ENCODE measurements at places on chromosomes 5 and 9. TPM values are rescaled to one million over a fixed set of nuclear protein-coding genes. Genes with fewer than 3 reads are reported as not detected.

DNA sequence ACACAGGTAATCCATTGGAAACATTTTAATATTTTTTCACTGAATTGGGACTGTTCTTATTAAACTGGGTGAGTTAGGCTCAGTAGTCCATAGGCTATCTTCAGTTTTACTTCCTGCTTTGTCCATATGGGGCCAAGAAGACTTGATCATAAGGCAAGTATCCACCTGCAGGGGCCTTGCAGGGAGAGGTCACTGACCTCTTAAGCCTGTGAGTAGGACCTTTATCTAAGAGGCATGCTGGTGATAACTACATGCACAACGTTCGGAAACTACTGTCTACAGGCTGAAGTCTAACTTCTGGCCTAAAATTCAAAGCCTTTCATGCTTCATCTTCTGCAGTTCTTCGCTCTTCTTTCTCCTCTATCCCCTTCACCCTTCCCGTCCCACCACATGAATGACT is 60.1 kb upstream of the GRHPR start:
- H3K27ac ChIP-seq, result no peak overlapping the region
- no peak for DNase-seq
- H3K36me3 ChIP-seq, result no peaks in the 10 kb centered on the region

DNA sequence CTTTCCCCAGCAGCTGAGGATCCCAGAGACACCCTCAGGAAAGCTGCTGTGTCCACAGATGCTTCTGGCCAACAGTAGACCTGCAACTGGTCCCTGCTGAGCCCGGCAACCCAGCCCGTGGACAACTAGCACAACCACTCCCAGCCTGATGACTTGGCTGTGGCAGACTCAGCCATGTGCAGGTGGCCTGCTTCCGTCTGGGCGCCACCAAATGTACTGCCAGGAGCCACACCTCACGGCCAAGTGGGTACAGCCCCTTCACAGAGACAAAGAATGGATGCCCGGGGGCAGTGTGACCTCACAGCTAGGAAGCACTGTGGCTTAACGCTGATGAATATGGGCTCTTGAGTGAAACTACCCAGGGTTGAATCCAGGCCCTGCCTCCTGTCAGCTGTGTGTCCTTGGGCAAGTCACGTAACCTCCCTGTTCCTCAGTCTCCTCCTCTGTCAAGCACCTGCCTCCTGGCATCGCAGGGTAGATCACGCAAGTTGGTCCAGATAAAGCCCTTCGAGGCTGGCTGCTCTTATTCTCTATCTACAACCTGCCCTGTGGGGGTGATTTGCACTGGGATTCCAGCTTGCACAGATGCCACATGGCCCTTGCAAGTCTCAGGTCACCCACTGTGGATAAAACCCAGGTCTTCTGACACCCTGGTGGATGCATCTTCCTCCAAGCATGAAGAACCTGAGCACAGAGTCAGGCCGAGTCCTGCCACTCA is 225.0 kb downstream of the PBX3 start:
- no peak overlapping the region for H3K27ac ChIP-seq
- no peaks in the 10 kb centered on the region for H3K36me3 ChIP-seq
- no peaks in the 10 kb centered on the region for H3K4me1 ChIP-seq
- no peak for DNase-seq
- H3K4me3 ChIP-seq, result no peak overlapping the region

Gene BTNL3
- not detected for total RNA-seq

Gene NME5
- 1.2 TPM for total RNA-seq

Gene GCNT1
- 5.2 TPM for total RNA-seq

Gene N4BP3
- 1.9 TPM for total RNA-seq

Gene UAP1L1
- 1.9 TPM for total RNA-seq

All from thymus (tissue), 14 donors.